Type B pancreatic cell (in vitro differentiated cells): ENCODE measurements at places on chromosomes 5 and 9. TPM values are rescaled to one million over a fixed set of nuclear protein-coding genes. Genes with fewer than 3 reads are reported as not detected.

GRCh38 chr9:133153227-133154096, 10.3 kb downstream of the GBGT1 start:
- no peak for DNase-seq

- DNase-seq = no peak
These were observed 36.4 kb upstream of the SIMC1 start for GRCh38 chr5:176201811-176202210.

GRCh38 chr9:6230037-6230780, 14.6 kb downstream of the IL33 start:
- DNase-seq = no peak

DNA sequence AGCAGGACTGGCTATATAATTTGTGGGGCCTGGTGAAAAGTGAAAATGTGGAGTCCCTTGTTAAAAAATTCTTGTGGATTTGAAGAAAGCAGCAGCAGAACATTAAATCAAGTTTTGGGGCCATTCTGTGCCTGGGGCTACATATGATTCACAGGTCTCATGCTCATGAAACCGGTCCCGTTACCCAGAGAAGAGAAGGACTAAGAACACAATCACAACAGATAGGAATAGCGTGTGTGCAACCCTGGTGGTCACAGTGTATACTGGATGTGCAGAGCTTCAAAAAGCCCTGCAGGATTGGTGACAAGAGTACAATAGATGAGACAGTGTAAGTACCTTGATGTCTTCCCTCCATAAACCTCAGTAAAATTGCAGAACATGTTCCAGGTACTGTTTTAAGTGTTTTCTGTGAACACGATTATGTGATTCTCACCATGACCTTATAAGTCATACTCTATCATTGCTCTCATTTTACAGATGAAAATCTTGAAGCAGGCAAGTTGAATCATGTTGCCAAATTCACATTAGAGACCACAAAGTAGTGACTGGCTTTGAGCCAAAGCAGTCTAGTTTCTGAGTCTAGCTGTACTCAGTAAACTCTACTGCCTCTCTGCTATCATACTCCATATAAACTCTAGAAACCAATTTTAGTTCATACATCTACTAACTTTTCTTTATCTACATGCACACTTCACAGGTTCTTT, 636.5 kb downstream of the TAF11L14 start:
- no peak for DNase-seq

DNA sequence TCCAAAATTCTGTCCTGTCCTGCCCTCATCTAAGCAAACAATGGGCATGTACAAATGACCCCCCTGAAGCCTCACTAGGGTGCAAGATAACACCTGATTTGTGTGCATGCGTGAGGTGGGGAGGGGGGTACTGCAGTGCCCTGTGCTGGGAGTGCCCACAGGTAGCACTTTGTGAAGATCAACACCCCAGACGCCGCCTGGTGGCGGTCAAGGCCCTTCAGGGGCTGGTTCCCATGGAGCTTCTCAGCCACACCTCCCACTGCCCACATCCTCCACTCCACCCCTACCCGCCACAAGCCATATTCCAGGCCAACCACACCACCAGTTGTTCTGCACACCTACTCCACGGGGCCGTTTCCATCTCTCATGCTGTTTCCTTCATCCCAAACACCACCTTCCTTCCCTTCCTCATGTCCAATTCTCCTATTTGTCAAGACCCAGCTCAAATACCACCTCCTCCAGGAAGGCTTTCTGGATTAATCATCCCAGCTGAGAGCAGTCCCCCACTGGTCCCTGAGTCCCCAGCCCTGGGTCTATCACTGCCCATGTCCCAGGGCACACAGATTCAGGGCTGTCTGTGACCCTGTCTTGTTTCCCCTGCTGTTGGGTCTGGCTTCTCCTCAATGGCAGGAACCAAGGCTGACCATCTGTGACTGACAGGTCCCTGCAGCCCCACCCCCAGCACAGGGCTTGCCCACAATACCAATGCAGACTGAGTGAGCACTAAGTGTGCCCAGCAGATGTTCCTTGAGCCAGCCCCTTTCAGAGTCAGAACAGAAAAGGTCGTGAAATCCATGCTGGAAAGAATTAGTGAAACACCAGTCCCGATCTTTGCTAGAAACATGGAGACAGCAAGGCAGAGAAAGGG, 178.4 kb downstream of the PAX5 start:
- DNase-seq = no peak

DNA sequence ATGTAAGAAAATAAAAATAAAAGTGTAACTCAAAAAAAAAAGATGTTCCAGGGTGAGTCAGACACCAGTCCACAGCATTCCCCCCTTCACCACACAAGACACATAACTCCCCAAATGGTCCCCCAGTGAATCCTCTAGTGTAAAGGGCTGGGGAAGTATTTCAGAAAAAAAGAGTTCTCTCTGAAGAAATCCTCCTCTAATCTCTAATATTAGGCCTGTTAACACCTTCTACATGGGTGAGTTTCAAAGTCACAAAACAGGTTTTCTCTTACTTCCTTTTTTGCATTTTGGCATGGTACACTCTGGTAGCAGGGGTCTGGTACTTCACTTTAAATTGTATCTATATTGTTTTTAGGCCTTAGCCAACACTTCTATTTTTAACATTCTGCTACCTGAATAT, 28.2 kb downstream of the RNF145 start:
- no peak for DNase-seq

DNA sequence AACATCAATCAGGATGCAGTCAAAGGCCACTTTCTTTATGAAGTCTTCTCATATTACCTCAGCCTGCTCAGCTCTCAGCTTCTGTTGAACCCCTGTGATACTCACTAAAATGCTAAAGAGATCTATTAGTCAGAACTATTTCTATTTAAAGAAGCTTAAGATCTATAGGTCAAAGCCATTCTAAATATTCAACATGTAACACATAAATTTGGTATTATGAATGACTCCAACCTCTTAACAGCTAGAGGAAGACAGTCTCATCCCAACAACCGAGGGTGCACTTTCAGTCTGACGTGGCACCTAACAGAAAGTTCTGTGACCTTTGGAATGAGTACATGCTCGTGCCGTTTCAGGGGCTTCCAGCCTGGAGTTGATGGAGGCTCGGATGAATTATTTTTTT, 301.5 kb upstream of the VLDLR start:
- DNase-seq = no peak

- no peak for DNase-seq
These were observed 306.5 kb upstream of the RPS23 start for GRCh38 chr5:82584631-82585030.

- no peak for DNase-seq
These were observed 999.8 kb downstream of the NR2F1-AS1 start for GRCh38 chr5:92581249-92581648.

- DNase-seq = no peak
These were observed 42.5 kb downstream of the VAV2 start for GRCh38 chr9:133949486-133950061.

DNA sequence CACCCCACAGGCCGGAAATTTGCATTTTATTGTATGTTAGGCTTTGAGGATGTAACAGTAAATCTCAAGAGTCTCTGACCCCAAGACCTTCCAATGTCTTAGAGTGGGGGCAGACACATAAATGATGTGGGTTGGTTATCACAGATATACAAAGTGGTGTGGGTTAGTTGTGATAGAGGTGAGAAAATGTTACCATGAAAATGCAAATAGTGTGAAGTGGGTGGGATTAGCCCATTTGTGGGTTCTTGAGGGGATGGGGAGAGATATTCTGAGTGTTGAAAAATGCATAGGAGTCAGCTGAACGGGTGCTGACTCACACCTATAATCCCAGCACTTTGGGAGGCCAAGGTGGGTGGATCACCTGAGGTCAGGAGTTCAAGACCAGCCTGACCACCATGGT, 7.9 kb upstream of the RNF145 start:
- no peak for DNase-seq

GRCh38 chr5:154795235-154795596, 40.0 kb downstream of the LARP1 start:
- no peak for DNase-seq

DNA sequence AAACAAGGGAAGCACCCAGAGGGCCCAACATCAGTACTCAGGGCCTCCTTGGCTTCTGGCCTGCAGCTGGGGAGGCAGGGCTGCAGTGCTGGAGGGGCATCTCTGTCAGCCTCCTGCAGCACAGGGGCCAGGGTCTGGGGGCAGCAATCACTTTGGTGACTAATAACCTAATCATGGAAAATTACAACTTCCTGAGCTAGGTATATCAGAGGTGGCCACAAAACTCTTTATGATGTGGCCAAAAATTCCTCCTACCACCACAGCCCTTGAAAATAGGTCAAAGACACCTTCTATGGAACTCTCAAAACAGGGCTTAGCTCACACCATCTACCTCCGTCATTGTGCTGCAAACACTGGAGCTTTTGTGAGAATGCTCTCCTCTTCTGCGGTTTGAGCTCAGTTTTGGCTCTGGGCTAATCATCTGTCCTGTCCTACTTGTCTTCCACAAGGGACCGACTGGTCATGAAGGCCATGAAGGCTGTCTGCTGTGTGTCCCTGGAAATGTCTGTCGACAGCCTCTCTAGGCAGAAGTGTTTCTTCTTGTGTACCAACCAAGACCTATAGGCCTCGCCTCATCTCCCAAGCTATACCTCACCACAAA, 28.6 kb downstream of the CSF2 start:
- no peak for DNase-seq

GRCh38 chr9:131013771-131014676, 5.0 kb downstream of the LAMC3 start:
- no peak for DNase-seq

- no peak for DNase-seq
These were observed 15.7 kb upstream of the OBP2B start for GRCh38 chr9:133224762-133225161.

- DNase-seq = no peak
These were observed 407.7 kb downstream of the PDE4D start for GRCh38 chr5:59485629-59486439.

DNA sequence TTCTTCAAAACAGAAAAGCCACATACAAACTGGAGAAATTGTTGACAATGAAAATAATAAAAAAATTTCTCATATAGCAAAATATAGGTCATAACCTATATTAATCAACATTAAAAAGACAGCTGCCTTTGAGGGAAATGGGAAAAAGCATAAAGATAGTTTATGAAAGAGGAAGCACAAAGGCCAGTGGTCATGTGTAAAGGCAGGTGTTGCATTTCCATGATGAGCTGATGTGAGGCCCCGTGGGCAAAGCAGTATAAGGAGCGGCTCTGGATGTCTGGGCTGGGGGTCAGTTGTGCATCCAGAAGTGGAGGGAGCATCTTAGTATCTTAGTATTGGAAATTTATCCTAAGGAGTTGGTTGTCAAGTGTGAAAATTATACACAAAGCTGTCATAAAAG, 18.3 kb downstream of the NDUFS6 start:
- no peak for DNase-seq

DNA sequence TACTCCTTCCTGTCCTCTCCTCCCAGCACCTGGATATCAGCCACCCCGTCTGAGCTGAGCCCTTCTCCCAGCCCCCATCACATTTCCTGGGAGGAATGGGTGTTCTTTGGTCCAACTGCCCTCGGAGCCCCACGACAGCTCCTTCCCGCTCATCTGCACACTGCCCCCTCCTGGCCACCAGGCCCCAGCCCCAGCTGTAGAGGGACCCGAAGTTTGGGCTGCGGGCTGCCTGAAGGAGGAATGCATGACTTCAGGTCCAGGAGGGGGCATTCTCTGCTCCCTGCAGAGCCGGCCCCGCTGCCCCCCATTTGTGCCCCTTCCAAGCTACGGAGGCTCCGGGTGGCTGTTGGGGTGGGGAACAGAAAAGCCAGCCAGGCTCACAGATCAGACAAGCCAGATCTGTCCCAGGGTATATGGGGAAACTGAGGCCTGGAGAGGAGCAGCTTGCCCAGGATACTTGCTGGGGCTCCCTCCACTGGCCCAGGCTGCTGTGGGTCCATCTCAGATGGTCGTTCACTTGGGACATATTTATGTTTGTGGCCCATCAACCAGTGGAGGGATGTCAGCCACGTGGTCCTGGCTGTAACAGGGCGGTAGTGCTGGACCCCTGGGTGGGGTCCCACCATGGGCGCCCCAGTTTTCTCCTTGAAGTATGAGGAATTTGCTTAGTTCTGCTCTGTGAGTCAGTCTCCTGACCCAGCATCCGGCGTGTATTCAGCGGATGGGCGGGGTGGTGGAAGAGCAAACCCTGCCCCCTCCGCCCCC, 33.1 kb downstream of the DAB2IP start:
- DNase-seq = no peak

DNA sequence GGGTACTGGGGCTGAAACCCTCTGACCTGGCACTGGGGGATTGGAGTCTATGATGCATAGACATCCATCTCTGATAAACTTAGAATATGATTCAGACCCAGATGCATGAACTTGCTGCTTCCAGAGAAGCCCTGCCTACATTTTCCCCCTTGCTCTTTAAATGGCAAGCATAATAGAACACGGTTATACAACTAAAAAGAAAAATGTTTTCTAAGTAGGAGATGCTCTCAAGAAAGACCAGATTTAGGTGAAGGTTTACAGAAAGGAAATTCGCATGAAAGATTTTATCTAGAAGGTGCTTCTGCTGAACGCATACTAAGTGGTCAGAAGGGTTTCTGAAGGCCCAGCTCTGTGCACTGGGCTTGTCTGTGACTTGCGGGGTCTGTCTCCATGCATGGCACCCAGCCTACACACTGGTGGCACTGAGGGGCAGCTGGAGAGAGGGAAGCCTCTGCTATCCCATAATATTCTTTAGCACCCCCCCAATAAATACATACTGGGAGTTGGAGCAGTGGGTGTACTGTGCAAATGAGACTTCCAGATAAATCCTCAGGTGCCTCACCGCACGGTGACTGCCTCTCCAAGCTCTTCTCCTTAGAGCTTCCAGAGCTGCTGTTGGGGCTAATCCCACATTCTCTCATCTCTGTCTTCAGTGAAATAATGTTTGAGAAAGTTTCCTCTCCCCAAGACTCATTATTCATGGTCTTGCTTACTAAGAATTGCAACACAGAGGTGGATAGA, 114.6 kb downstream of the FSTL4 start:
- DNase-seq = peak; percentile 3

- no peak for DNase-seq
These were observed 165.9 kb downstream of the ARSB start for GRCh38 chr5:78819166-78819565.

Gene PLCXD3
- 5.6 and 7.4 TPM in 2 replicates for total RNA-seq

Gene PCDHAC2
- total RNA-seq = 2.7 and 3.5 TPM in 2 replicates

Gene SLC6A3
- 0.19 TPM in 2 replicates for total RNA-seq

Gene ZNF879
- 4.8 and 7.2 TPM in 2 replicates for total RNA-seq

Gene NRARP
- 17.9 and 21.7 TPM in 2 replicates for total RNA-seq

Gene SARDH
- total RNA-seq = 0.76 and 6.8 TPM in 2 replicates

Gene IFNA21
- not detected in 2 replicates for total RNA-seq

Gene ACTBL2
- total RNA-seq = not detected in 2 replicates

Gene NNT
- total RNA-seq = 61.1 and 80.4 TPM in 2 replicates

Gene CFAP157
- total RNA-seq = 0.26 and 8.0 TPM in 2 replicates

Gene CCDC183
- total RNA-seq = 2.9 and 6.1 TPM in 2 replicates
